Stimulated activated CD8-positive, alpha-beta memory T cell treated with anti-CD3 and anti-CD28 coated beads, Interleukin-4, amount 100 ng/mL, for 24 hours (primary cell): ENCODE measurements at places on chromosomes 1 and 21.
A peak's percentile ranks its signal among the peaks of the same experiment; 100 is the strongest.

DNA sequence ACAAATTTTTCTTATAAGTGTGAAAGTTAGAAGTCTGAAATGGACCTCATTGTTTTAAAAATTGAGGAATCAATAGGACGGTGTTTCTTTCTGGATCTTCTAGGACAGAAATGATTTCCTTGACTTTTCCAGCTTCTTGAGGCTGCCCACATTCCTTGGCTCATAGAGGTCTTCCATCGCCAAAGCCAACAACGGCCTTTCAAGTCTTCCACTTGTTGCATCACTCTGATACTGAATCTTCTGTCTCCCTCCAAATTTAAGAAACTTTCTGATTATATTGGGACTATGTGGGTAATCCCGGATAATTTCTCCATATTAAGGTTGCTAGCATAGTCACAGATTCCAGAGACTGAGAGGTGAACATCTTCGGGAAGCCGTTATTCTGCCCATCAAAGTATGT is 595.4 kb upstream of the ADAMTS5 start:
- no peak for DNase-seq

DNA sequence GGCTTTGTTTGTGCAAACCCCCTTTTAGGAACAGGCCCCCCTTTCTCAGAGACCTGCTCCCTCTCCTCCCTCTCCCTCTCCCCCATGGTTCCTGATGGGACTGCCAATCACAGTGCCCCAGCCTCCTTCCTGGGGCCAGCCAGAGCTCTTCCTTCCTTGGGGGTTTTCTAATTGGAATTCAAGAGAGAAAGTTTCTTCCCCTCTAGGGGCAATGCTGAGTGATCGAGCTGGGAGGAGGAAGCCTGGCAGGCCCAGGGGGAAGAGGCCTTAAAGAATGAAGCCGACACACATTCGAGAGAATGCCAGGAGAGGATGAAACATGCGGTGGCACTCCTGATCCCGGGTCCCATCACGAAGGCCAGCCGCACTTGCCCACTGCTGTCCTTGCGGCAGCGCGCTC is 21.3 kb upstream of the COL16A1 start:
- DNase-seq, result no peak

- no peak for DNase-seq
Measured at GRCh38 chr1:62774971-62775595, 8.8 kb upstream of the ATG4C start.

GRCh38 chr1:224666078-224666477 is 50.0 kb downstream of the CNIH3 start:
- no peak for DNase-seq

- DNase-seq, result no peak
Measured at GRCh38 chr1:194341587-194341986, 1155.2 kb upstream of the B3GALT2 start.

DNA sequence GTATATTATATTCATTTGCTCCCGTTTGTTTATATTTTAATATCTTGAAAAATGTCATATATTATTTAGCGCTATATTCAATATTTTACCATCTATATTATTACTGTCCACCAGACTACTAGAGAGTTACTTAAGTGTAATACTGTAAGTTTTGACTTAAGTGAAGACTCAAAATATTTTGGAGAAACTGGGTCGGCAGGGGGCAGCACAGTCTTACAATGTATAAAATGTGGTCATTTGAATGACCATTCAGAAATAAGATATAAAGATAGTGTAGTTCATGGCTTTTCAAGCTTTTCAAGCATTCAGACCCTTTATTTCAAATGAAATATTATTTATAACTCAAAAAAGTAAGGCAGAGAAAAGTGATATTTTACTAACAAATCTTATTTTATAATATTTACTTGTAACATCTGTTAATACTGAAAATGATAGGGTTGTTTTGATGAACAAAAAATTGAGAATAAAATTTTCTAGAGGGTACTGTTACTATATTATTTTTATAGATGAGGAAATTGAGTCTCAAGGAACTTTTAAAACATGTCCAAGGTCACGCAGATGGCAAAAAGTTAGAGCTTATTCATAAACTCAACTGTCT is 89.0 kb upstream of the SERTAD4 start:
- peak; percentile 33 for DNase-seq

GRCh38 chr21:41425954-41426675 is at the start of gene MX1:
TSS of gene MX1 (plus strand) at chr21:41426239. CDS start at chr21:41432071, 5,832 bp downstream.
- DNase-seq, result peak; percentile 70

- no peak for DNase-seq
Measured at GRCh38 chr21:45478816-45479669, 63.2 kb downstream of the SLC19A1 start.

DNA sequence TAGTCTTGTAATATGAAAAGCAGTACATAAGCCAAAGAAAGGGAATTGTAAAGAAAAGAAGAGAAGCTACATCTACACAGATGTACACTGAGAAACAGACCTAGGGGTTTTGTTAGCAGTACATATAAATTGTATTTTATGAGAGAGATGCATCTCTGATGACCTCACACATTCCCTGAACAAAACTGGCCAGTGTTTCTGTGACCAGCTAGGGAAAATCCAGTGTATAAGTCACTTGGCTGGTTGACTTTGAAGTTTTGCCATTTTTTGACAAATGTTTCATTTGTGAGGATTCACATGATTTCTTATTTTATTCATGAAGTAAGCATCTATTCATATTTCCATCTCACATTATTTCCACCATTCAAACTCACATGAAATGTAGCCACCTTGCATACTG is 28.3 kb upstream of the DYNLT5 start:
- no peak for DNase-seq

- DNase-seq, result no peak
Measured at GRCh38 chr1:5001466-5001865, 347.1 kb downstream of the AJAP1 start.

DNA sequence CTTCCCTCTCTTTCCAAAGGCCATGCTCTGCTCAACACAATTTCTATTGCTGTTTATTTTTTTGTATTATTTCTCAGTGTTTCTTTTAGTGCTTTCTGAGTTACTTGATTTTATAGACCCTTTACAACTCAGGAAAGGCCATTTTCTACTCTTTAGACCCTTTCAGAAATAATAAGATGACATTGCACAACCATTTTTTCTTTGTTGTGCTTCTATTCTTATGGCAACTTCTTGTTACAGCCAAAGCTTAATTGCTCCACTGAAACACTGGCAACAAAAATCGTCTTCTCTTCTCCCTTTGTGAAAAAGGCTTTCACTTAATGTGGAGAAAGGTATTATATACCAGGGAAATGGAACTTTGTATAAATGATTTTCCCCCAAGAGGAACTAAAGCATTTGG is 39.0 kb upstream of the SAMSN1 start:
- DNase-seq, result no peak

DNA sequence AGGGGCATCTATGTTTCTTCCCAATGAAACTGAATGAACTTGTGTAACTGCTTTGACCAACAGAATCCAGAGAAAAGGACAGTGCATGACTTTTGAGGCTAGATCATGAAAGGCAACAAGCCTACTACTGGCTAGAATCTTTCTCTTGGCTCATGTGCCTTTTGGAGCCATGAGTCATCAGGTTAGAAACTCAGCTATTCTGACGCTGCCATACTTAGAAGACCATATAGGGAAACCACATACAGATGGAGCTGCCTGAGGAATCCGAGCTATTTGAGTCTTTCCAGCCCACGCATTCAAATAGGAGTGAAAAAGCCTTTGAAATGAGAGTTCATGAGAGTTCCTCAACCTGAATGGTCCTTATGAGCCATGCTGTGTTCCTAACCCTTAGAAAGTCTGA is 738.5 kb upstream of the CHRM3 start:
- no peak for DNase-seq

- no peak for DNase-seq
Measured at GRCh38 chr1:182278144-182279054, 113.2 kb downstream of the GLUL start.

DNA sequence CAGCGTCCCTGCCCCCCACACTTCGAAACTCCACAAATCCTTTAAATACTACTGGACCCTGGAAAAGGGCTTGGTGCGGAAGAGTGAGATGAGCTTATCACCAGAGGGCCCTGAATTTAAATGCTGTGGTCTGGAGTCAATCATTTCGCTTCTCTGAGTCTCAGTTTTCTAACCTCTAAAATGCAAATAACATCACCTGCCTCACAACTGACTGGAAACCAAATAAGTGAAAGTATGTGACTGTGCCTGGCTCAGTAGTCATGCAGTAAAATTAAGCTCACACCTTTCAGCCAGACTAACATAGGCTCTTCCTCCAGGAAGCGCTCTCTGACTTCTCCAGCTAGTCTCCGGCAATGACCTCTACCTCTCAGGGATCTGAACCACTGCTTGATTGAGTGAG is 4.2 kb downstream of the GJA4 start:
- DNase-seq, result no peak

DNA sequence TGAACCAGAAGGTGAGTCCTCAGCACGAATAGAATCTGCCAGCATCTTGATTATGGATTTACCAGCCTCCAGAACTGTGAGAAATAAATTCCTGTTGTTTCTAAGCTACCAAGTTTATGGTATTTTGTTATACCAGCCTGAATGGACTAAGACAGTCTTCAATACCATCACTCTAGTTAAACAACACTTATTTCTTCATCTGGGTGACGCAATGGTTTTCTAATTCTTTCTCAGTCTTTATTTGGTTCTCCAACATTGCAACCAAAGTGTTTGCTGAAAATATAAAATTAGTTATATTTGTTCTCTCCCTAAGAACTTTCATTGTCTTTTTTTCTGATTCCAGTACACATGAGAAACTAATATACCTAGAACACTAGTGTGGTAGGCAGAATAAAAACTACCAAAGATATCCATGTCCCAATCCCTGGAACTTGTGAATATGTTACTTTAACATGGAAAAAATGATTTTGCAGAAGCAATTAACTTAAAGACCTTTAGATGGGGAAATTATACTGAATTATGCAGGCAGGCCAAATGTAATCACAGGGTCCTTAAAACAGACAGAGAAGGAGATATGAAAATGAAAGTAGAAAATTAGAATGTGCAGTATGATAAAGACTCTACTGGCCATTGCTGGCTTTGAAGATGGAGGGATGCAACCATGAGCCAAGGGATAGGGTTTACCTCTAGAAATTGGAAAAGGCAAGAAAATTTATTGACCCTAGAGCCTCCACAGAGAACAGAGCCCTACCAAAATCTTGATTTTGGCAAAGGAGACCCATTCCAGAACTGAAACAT is 1115.1 kb downstream of the PLA2G4A start:
- no peak for DNase-seq

DNA sequence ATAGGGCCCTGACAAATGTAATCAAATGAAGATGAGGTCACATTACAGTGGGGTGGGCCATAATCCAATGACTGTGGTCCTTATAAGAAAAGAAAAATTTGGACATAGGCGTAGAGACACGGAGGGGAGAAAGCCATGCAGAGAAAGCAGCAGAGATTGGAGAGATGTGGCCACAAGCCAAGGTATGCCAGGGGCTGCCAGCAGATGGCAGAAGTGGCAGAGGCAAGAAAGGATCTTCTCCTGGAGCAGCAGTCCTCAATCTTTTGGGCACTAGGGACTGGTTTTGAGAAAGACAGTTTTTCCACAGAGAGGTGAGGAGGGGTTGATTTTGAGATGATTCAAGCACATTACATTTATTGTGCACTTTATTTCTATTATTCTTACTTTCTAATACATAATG is 355.1 kb downstream of the NPHP4 start:
- DNase-seq, result no peak

DNA sequence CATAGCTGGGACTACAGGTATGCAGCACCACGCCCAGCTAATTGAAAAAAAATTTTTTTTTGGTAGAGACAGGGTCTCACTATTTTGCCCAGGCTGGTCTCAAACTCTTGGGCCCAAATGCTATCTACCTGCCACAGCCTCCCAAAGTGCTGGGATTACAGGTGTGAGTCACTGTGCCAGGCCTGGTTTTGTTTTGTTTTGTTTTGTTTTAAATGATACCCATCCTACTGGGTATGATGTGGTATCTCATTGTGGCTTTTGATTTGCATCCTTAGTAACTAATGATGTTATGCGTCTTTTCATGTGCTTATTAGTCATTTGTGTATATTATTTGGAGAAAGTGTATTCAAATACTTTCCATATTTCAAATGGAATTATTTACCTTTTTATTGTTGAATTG is 142.3 kb downstream of the VPS13D start:
- no peak for DNase-seq

DNA sequence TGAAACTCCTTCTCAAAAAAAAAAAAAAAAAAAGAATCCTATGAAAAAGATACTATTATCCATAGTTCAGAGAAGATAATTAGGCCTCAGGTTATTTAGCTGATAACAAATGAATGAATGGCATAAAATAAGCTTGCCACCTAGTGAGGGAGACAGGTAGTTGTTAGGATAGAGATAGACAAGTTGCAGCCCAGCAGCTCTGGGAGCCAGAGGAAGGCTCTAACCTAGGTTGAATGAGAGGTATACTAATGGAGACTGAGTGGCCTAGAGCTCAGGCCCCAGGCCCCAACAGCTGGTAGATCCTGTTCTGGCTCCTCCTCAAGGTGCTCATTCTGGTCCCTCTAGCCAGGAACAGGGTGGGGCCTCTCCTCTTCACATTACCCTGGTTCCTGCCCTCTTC is 20.6 kb upstream of the RSPO1 start:
- DNase-seq, result no peak

- DNase-seq, result peak; percentile 35
Measured at GRCh38 chr1:84996846-84997666, at the start of gene MCOLN2. TSS of gene MCOLN2 (minus strand) at chr1:84997113. CDS start at chr1:84996872, 241 bp downstream.

- DNase-seq, result no peak
Measured at GRCh38 chr1:118485757-118486156, 300.7 kb upstream of the SPAG17 start.

- DNase-seq, result no peak
Measured at GRCh38 chr1:90650401-90650800, 66.7 kb downstream of the BARHL2 start.

DNA sequence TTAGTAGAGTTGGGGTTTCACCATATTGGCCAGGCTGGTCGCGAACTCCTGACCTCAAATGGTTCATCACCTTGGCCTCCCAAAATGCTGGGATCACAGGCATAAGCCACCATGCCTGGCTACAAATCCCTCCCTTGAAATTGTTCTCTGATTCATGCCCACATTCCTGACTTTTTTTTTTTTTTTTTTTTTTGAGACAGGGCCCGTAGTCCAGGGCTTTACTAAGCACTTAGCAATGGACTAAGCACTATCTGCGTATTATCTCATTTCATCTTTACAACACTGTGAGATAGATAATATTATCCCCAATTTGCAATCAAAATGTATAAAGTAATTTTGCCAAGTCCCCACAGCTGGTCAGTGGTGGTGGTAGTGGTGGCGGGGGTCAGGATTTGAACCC is 58.9 kb downstream of the VWA5B1 start:
- no peak for DNase-seq

DNA sequence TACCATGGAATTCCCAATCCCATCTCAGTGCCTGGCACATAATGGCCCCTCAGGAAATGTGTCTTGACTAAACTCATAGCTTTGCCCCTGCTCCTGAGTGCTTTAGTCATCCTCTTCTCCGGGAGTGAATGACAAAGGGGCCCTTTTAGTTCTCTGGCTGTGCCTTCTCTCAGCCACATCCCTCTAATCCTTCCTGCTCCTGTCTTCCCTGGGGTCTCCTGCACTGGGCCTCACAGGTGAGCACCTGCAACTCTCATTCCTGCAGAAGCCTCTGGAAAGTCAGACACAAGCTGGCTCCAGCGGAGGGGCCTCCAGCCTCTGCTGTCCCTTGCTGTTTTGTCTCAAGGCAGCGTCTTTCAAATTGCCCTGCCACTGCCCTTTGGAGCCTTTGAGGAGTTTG is 14.0 kb upstream of the ETV3L start:
- no peak for DNase-seq

GRCh38 chr1:65424573-65424889 is 4.1 kb downstream of the LEPR start:
- DNase-seq, result no peak

GRCh38 chr21:45187646-45188045 is 100.0 kb downstream of the POFUT2 start:
- no peak for DNase-seq
